CD4-positive, alpha-beta T cell treated with Interferon gamma for 1 hour (primary cell): ENCODE measurements at places on chromosomes 1 and 21.

GRCh38 chr1:244862354-244862698, 2.0 kb downstream of the HNRNPU start:
- DNase-seq: no peak

GRCh38 chr1:7519181-7519860, 251.8 kb upstream of the VAMP3 start:
- DNase-seq: no peak

- no peak for DNase-seq
Measured at GRCh38 chr1:89734442-89734841, 86.4 kb upstream of the LRRC8D start.

DNA sequence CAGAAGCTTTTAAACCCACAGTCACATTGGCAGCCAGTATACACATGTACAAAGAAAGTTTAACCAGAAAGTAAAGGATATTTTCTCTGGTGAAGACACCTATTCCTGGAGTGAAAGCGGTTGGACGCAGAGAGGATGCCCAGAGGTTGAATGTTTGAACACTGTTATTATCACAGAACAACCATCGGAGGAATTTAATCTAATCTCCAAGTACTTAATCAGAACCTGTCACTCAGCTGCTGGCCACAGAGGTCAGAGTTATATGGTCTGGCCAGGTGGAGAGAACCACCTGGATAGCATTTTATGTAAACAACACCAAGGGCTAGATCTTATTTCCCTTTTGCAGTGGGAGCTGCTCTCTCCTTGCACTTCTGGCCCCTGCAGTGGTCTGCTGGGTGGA, 29.4 kb downstream of the SPATA46 start:
- no peak for DNase-seq

GRCh38 chr1:159222075-159222865, 17.6 kb downstream of the ACKR1 start:
- no peak for DNase-seq

DNA sequence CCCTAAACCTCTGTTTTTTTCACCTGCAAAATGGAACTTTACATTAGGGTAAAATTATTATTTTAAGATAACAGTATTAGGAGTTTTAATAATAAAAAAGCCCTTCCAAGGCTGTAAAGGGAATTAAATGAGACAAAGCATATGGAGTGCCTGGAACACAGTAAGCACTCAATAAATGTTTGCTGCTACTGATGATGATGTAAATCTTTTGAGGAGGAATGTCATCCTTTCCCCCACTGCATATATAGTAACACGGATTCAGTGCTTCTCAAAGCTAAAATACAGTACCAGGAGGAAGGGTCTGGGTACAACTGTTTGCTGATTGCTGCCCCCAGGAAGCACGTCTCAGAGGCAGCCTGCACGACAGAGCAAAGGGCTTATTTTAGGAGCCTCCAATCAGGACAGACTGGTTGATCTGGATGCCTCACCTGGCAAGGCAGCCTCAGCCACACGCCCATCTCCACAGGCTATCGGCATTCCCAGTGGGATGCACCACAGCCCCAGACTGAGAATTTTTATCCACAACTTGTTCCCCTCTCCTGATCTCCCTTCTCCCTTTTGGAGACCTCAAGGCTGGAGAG, 64.4 kb downstream of the GADD45A start:
- no peak for DNase-seq
